ENCODE measurements at places on chromosomes 12 and 14. TPM values are rescaled to one million over a fixed set of nuclear protein-coding genes. Genes with fewer than 3 reads are reported as not detected.

Gene ANKRD33
- 0.10 TPM for polyA plus RNA-seq

Gene AMN
- 15.9 TPM for polyA plus RNA-seq

Gene SSTR1
- 1.6 TPM for polyA plus RNA-seq

Gene MANSC4
- polyA plus RNA-seq, result not detected

Gene BEGAIN
- 2.3 TPM for polyA plus RNA-seq

Gene NXPH4
- 2.5 TPM for polyA plus RNA-seq

Gene PKP2
- polyA plus RNA-seq, result 21.2 TPM

Gene TMEM179
- polyA plus RNA-seq, result 0.80 TPM

Gene RNASE3
- polyA plus RNA-seq, result 0.44 TPM

Gene SUSD6
- polyA plus RNA-seq, result 20.3 TPM

Gene UBE3B
- polyA plus RNA-seq, result 33.3 TPM

Gene TRAF3
- 16.7 TPM for polyA plus RNA-seq

Gene TNFRSF1A
- 103 TPM for polyA plus RNA-seq

Gene MANSC1
- polyA plus RNA-seq, result 33.7 TPM

Gene SART3
- 55.7 TPM for polyA plus RNA-seq

Gene RNASE13
- 0.36 TPM for polyA plus RNA-seq

Gene HCAR3
- polyA plus RNA-seq, result 0.18 TPM

Gene FGF6
- not detected for polyA plus RNA-seq

Gene PXN
- 56.8 TPM for polyA plus RNA-seq

Gene RGS6
- polyA plus RNA-seq, result 1.4 TPM

Gene PPM1H
- 31.2 TPM for polyA plus RNA-seq

Gene OR10G2
- not detected for polyA plus RNA-seq

Data from right renal cortex interstitium (tissue), 3 donors.